Ovary (tissue), 10 donors: ENCODE measurements at places on chromosomes 7 and 10. TPM values are rescaled to one million over a fixed set of nuclear protein-coding genes. Genes with fewer than 3 reads are reported as not detected.

DNA sequence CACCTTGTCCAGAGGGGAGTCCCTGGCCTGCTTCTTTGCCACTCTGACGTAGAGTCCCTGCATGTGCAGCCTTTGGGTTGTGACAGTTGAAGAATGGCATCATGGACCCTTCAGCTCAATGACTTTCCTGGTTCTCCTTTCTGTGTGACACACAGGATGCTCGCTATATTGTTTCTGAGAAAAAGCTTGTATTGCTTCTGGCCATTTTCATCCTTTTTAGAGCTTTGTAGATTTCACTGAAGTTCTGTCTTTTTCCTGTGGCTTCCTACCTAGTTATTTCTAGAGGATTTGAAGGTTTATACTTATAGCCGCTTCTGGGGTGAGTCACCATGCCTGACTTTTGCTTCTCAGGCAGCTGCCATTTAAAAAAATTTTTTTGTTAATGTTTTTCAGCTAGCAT is 27.0 kb downstream of the SND1 start:
- no peak overlapping the region for H3K27ac ChIP-seq
- no peak overlapping the region for H3K4me3 ChIP-seq
- H3K4me1 ChIP-seq: peaks cover 4% of the 10 kb centered on the region
- no peaks in the 10 kb centered on the region for H3K36me3 ChIP-seq
- no peak for DNase-seq

- H3K4me3 ChIP-seq: no peak overlapping the region
- no peaks in the 10 kb centered on the region for H3K4me1 ChIP-seq
- DNase-seq: no peak
- H3K36me3 ChIP-seq: no peaks in the 10 kb centered on the region
- H3K27ac ChIP-seq: no peak overlapping the region
- no peaks in the 10 kb centered on the region for H3K27me3 ChIP-seq
Observed at GRCh38 chr10:17144757-17145156, 15.1 kb upstream of the CUBN start.

DNA sequence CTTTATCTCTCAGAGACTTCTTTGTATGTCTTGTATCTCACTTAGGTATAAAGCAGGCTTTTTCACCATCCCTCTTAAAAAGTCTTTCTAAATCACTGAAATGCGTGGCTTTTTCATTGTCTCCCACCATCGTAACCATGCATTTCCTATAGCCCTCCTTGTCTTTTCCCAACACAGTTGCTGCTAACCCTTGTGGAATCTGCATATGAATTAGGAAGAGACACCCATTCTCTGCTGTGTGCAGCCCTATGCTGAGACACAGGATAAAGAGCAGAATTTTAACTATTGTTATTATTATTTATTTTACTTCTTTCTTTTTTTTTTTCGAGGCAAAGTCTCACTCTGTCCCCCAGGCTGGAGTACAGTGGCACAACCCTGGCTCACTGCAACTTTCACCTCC is 804.3 kb upstream of the COBL start:
- DNase-seq: no peak
- no peaks in the 10 kb centered on the region for H3K4me1 ChIP-seq
- H3K27me3 ChIP-seq: no peaks in the 10 kb centered on the region

Gene SORBS1
- total RNA-seq: 10.7 TPM

GRCh38 chr7:7100432-7100849 is 81.9 kb upstream of the C1GALT1 start:
- H3K27me3 ChIP-seq: no peaks in the 10 kb centered on the region
- no peak overlapping the region for H3K27ac ChIP-seq
- H3K4me1 ChIP-seq: no peaks in the 10 kb centered on the region

GRCh38 chr7:23346316-23346715 is 47.2 kb downstream of the MALSU1 start:
- no peak overlapping the region for H3K27ac ChIP-seq
- DNase-seq: no peak
- H3K36me3 ChIP-seq: no peaks in the 10 kb centered on the region
- no peaks in the 10 kb centered on the region for H3K4me1 ChIP-seq
